ENCODE measurements at places on chromosomes 16 and 17.

DNA sequence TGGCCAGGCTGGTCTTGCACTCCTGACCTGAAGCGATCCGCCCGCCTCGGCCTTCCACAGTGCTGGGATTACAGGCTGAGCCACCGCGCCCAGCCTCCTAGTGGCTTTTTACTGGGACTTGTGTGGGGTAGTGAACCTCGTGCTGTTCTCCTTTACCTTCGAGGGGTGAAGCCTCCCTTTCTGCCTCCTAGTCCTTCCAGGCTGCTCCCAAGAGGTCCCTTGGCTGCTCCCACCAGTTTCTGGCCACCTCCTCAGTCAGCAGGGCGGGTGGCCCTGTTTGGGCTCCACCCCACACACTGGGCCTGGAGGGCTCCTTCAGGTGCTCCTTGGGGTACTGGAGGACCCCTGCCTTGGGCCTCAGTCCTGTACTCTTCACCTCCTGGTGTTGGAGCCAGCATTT is 70.9 kb upstream of the ZNF750 start:
- DNase-seq: no peak

- DNase-seq: no peak
Measured at GRCh38 chr17:17824119-17824782, 12.5 kb downstream of the SREBF1 start.

- no peak for DNase-seq
Measured at GRCh38 chr16:58497468-58497867, 2.5 kb upstream of the NDRG4 start.

DNA sequence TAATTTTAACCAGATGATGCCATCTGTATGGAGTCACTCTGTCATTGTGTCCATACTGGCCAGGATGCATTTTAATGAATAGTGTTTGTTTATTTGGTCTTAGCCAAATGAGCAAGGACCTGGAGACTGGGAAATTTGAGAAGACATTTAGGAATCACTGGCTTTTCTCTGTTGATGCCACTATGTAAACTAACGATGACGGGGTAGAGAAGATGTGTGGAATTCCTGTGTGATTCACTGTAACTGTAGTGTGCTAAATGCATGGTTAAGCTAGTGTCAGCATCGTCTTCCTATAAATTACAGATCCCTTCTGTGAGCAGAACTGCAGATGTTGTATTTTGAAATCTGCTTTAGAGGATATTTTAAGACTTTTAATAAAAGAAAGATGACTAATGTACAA is 66.6 kb downstream of the NOS2 start:
- no peak for DNase-seq
